Activated naive CD4-positive, alpha-beta T cell (primary cell): ENCODE measurements at places on chromosomes 16 and 17.

DNA sequence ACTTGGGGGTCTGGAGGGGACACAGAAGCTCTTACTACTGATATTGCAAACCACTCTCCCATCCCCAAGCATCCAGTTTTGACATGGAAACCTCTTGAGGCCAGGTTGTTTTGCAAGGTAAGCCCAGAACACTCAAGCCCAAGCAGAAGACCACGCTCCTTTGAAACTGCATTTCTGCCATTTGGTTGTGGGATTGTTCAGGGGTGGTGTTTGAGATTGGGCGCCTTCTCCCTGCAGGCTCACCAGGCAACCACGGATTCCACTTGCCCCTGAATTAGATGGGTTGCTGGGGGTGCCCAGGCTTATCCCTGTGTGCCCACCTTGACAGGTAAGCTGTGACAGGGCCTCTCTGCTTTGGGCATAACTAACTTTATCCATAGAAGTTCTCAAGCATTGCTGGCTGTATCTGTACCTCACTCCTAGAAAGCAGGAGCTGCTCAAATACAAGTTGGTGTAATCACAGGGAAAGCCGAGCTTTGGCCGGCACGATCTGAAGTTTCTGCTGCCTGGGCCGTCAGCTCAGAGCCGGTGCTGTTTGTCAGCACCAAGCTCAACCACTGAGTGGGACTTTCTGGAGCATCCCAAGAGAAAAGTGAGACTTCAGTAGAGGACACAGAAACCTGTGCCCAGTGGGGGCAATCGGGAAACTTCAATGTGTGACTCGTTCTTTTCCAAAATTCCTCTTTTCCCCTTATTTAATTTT is 93.6 kb downstream of the CYLD start:
- no peak for DNase-seq

GRCh38 chr16:2656985-2657384 is 25.3 kb upstream of the KCTD5 start:
- DNase-seq = no peak

DNA sequence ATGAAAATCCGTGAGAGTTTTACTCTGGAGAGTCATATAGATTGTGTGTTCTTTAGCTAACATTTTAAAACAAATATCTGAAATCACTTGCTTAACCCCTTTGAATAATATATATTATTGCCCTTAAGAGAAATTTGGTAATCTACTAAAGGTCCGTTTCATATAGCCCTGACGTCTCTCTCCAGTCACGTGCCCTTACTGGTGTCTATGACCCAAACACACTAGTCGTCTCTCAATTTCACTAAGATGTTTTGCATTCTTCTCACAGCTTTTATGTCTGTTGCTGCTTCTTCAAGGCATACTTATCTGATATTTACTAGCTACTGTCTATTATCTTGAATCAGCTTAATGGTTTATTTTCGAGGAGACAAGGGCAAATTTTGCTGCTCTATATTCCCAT is 409.9 kb downstream of the KCNJ18 start:
- DNase-seq = no peak

- DNase-seq = no peak
These were observed 36.0 kb upstream of the CCL1 start for GRCh38 chr17:34398990-34399389.

- DNase-seq = no peak
These were observed 6.0 kb upstream of the CHD3 start for GRCh38 chr17:7882629-7883028.

- DNase-seq = no peak
These were observed 11.9 kb upstream of the FAAP100 start for GRCh38 chr17:81563861-81564586.

GRCh38 chr17:48283907-48284306 is 146.1 kb downstream of the SKAP1 start:
- DNase-seq = no peak

DNA sequence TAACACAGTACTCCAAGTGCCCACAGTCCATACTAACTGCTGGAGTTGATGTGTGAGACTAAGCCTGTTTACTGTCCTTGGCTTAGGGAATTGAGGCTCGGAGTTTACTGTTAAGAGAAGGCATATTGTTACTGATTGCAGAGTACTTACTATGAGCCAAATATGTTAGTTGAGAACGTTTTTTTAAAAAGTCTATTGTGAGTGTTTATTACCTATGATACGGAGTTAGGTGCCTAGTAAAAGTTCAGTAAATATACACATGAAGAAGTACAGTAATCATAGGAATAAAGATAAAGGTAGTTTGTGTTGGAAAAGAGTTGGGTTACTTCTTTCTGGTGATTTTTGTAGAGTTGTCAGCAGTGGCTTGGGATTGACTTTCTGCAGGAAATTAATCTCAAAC is 25.4 kb downstream of the ZNRF1 start:
- no peak for DNase-seq

- peak; percentile 47 for DNase-seq
These were observed 5.7 kb downstream of the GRN start for GRCh38 chr17:44350733-44351226.

GRCh38 chr17:70929226-70929625 is 759.9 kb downstream of the KCNJ2 start:
- DNase-seq = no peak
